ENCODE measurements at places on chromosomes 5 and 9. TPM values are rescaled to one million over a fixed set of nuclear protein-coding genes. Genes with fewer than 3 reads are reported as not detected.

Gene NTMT1
- total RNA-seq, result 39.3 TPM

GRCh38 chr9:16475996-16476395, 394.5 kb downstream of the BNC2 start:
- no peak for DNase-seq

DNA sequence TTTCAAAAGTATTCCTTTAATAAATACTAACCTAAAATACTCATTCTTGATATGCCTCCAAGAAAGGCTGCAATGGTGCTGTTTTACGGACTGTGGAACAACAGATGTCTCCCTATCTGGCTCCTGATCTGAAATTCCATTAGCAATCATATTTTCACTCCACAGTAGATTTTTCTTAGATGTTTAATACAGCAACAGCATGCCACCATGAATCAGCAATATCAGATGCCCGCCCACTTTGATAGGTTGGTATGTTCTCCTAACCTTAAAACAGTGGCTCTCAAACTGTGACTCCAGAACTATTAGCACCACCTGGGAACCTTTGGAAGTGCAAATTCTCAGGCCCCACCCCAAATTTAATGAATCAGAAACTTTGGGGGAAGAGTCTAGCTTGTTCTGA, 110.2 kb downstream of the MLLT3 start:
- no peak for DNase-seq

Gene SREK1IP1
- total RNA-seq, result 22.9 TPM

Gene C6
- total RNA-seq, result not detected

DNA sequence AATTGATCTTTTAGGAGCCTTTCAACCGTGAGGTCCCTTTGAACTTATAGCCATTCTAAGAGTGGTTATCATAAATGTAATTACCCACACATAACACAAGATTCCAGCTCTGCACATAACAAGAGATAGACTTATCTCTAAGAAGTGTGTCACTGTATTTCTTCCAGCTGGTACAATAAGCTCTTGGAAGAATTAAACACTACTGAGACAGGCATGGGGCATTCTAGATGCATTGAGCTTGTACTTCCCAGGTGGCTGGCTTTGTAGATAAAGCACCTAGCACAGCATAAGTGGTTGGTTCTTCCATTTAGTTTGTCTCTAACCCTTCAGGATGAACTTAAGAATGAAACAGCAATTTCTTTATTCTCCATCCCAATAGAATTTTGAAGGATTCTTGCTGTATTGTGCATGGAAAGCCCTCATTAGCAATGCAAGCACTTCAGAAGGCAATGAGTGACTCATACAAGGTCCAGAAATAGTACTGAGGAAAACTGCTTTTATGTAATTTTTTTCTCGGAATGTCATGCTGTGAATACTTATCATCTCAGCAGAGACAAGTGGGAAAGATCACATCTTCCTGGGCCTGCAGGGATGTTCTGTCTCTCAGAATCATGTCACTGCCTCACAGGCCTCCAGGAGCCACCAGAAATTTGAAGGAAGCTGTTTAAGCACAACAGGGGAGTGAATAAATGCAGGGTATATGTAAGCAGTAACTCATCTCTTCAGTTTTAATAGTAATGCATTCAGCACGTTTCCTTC, 91.1 kb upstream of the CD180 start:
- no peak for DNase-seq

DNA sequence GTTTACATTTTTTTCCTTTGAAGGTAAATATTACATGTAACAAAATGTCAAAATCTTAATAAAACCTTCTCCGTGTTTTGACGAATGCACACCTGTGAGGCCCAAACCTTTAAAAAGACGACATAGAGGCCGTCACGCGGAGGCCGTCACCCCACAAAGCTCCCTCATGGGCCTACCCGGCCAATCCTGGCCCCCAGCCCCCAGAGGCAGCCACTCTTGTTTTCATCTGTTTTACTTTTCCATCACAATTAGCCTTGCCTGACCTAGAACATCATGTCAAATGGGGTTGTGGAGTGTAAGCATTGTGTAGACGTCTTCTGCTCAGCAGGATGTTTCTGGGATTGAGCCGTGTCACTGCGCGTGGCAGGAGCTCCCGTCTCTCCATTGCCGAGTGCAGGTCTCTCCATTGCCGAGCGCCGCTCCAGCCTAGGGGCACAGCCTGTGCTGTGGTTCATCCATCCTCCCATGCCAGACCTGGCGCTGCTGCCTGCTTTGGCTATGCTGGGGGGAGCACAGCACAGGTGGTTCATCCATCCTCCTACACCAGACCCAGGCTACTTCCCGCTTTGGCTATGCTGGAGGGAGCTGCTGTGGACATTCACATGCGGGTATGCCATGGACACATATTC, 52.2 kb upstream of the IRX4 start:
- no peak for DNase-seq

DNA sequence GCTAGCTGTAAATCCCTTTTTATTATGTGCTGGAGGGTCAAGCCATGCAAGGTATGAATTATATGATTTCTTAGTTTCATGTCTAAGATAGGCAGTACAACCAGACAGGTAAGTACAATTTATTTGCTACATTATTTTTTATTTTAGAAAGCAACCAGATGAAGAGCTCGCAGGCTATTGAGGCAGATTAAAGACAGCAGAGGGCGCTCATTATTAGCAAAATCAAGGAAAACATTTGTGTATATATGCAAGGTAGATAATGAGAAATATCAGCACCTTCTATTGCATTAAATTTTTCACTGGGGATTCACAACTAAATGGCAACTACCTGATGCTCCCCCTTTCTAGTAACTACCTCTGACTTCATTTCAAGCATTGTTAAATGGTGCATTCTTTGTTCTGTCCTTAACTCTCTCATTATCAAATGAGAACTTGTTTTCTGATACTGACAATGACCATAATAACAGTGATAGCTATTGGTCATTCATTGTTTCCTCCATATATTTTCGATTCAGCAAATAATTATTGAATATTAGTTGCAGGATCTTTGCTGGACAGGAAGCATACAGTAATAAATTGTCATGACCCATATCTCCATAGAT, 8.6 kb downstream of the SCGB3A2 start:
- no peak for DNase-seq

- no peak for DNase-seq
Observed at GRCh38 chr9:18632632-18633403, 158.9 kb downstream of the ADAMTSL1 start.

GRCh38 chr9:110013064-110013463, 194.9 kb downstream of the C9orf152 start:
- DNase-seq, result no peak

DNA sequence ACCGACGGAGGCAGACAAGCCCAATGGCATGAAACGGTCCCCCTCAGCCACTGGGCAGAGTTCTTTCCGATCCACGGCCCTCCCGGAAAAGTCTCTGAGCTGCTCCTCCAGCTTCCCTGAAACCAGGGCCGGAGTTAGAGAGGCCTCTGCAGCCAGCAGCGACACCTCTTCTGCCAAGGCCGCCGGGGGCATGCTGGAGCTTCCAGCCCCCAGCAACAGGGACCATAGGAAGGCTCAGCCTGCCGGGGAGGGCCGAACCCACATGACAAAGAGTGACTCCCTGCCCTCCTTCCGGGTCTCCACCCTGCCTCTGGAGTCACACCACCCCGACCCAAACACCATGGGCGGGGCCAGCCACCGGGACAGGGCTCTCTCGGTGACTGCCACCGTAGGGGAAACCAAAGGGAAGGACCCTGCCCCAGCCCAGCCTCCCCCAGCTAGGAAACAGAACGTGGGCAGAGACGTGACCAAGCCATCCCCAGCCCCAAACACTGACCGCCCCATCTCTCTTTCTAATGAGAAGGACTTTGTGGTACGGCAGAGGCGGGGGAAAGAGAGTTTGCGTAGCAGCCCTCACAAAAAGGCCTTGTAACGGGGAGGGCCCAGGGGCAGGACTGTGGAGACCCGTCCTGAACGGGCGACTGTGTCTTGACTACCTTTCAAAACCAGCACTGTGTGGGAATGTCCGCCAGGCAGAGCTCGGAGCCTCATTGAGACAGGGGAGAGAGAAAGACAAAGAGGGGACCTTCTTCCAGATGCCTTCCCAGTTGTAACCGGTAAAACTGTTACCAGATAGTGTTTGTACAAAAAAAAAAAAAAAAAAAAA, 29.9 kb downstream of the CD180 start:
- peak; percentile 76 for DNase-seq

Gene PIP5KL1
- total RNA-seq, result 6.4 TPM

GRCh38 chr9:137988051-137988450, 110.5 kb downstream of the CACNA1B start:
- DNase-seq, result no peak

DNA sequence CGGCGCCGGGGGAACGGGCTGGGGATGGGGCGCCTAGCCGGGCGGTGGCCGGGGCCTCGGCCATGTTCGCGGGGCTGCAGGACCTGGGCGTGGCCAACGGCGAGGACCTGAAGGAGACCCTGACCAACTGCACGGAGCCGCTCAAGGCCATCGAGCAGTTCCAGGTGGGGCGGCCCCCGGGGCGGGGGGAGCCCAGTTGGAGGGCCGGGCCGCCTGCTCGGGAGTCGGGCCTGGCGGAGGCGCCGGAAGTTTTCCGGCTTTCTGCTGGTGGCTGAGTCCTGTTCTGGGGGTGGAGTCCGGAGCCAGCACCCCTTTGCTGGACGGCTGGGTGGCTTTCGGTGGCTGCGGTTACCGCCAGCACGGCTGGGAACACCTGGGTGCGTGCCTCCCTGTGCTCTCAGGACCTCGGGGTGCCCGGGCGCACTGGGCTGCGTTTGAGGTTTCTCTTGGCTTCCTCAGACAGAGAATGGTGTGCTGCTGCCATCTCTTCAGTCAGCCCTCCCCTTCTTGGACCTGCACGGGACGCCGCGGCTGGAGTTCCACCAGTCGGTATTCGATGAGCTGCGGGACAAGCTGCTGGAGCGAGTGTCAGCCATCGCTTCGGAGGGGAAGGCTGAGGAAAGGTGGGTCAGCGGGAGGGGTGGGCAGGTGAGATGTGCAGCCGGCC, 454 bp downstream of the NELFB start:
- no peak for DNase-seq

Gene TARS1
- 380 TPM for total RNA-seq

Gene SH3RF2
- total RNA-seq, result 0.79 TPM

- DNase-seq, result no peak
Observed at GRCh38 chr5:25418978-25419377, 774.2 kb upstream of the CDH10 start.

Gene SLC6A19
- total RNA-seq, result not detected

GRCh38 chr5:152282331-152282730, 122.7 kb downstream of the NMUR2 start:
- no peak for DNase-seq

DNA sequence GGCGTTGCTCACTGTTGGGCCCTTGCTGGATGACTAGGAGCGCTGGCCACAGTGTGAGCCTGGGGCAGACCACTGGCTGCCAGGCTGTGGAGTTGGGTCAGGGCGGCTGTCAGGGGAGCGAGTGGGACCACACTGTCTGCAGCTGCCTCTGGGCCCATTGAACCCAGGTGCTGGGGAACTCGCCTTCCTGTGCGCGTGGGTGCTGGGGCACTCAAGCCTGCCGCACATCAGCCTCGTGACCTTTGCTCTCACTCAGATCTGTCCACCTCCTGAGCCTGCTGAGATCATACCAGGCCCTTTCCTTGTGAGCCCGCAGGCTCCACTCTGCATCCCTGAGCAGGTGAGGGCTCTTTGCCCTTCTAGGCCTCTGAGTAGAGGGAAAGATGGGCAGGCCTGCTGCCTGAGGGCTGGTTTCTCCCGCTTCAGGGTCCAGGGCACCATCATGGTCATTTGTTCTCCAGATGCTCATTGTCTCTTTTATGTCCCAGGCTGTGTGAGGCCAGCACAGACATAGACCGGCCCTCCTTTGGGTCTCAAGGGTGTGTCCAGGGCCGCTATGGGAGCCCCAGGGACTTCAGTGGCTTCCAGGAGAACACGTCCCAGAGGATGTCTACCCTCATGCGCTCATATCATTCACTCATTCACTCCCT, 26.5 kb downstream of the WNK2 start:
- no peak for DNase-seq

Gene PCDHA13
- not detected for total RNA-seq

Gene SHROOM1
- 2.1 TPM for total RNA-seq

DNA sequence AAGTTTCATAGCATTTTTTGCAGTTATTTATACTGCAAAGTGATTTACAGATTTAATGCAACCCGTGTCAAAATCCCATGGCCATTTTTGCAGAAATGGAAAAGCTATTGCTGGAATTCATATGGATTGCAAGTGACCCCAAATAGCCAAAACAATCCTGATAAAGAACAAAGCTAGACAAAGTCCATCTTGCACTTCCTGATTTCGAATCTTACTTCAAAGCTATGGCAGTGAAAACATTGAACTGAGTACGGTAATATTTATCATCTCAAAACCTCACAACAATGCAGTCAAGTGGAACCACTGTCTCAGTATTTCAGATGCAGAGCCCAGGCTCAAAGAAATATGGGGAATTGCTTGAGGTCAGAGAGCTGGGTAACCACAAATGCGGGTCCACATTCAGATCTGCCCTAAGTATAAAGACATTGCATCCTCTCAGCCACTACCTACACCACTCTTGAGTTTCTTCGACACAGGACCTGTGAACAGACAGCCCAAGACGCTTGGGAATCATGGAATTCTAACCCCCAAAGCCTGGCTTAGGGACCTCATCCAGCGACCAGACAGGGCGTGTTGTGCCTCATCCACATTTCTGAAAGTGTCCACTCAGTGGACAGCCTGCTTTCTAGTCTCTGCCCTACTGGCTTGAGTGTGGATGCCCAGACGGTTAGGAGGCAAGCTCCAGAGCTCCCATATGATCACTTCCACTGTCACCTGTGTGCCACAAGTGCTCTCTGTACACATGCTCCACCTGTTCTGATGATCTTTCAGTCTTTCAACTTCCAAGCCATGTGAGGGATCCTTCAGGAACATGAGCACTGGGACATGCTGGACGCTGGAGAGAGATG, 39.3 kb upstream of the KCNIP1 start:
- DNase-seq, result no peak

- DNase-seq, result no peak
Observed at GRCh38 chr5:112757468-112758208, 20.0 kb downstream of the APC start.

Gene SPATA6L
- 0.60 TPM for total RNA-seq

DNA sequence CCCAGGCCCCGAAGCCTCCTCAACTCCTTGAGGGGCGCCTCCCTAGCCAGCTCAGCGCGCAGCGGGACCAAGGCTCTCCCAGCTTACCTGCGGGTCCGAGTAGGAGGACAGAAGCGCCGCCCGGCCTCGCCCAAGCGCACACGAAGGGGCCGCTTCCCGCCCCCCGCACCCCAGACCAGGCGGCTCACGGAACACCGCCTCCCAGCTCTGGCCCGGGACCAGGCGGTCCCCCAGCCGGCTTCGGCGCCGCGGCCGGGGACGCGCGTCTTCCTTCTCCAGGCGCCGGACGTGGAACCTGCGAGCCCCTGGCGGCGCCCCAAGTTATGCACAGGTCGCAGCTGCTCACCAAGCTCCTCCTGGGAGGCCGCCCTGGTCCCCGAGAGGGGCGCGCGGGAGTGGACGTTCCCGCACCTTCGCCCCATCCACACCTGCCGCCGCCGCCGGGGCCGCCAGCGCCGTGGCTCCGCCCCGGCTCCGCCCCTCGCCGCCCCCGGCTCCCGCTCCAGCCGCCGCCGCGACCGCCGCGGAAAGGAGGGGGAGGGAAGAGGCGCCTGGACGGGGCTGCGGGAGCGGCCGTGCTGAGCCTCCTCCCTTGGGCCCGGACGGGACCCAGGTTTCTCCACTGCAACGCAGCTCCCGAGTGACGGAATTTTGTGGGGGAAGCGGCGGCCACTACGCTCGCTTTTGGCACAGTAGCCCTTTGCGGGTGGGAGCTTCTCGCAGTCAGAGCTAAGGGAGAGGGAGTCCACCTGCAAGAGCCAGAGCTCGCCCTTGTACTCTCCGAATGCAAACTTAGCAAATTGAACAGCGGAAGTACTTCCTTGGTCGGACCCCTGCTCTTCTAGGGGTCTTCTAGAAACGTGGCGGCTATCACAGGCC, 77.5 kb upstream of the IFNE start:
- DNase-seq, result peak; percentile 55

Gene CRHBP
- total RNA-seq, result 0.67 TPM

- no peak for DNase-seq
Observed at GRCh38 chr5:124867137-124867704, 120.8 kb upstream of the ZNF608 start.
